Thoracic aorta (tissue), 2 donors: ENCODE measurements at places on chromosomes 2 and 18.

- DNase-seq: no peak
These were observed 34.5 kb downstream of the STK39 start for GRCh38 chr2:168212866-168213265.

DNA sequence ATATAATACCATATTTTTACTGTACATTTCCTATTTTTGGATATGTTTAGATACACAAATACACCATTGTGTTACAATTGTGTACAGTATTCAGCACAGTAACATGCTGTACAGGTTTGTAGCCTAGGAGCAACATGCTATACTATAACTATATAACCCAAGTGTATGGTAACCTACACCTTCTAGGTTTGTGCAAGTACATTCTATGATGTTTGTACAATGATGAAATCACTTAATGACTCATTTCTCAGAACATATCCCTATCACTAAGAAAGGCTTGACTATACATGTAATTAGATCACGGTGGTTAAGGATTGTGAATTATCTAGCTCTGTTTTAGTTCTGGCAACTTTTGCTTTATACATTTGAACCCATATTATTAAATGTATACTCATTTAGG lies 31.3 kb downstream of the NPHP1 start:
- no peak for DNase-seq

DNA sequence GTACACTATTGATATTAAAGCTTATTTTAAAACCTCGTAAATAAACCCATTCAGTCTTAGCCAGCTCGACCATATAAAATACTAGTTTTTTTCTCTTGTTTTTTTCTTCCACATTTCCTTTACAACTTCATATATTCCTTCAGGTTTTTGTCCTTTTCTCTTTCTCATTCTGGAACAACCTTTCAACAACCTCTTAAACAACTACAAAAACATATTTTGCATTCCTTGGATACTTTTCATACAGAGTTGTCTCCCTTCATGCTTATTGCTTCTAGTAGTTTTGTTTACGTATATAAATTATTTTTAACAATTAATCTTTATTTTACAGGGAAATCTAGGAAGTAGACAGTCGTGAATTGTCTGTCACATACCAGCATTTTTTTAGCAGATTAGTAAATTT lies 41.2 kb downstream of the COMMD1 start:
- no peak for DNase-seq

DNA sequence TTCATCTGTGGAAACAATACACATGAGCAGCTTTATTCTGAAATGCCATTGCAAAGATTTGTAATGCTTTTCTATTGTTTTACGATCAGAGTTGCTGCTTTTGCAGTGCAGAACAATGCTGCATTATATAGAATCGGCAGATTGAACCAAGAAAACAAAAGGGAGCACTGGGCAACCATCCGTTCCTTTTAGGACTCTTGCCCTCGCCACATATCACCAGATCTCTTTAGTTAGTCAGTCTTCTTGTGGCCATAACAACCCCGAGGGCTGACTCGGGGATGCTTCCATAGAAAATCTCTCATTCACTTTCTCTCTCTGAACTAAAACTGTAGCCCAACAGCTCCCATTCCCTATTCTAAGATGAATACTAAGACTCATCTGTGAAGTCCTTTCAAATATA lies 340.4 kb downstream of the NRXN1 start:
- DNase-seq: no peak

DNA sequence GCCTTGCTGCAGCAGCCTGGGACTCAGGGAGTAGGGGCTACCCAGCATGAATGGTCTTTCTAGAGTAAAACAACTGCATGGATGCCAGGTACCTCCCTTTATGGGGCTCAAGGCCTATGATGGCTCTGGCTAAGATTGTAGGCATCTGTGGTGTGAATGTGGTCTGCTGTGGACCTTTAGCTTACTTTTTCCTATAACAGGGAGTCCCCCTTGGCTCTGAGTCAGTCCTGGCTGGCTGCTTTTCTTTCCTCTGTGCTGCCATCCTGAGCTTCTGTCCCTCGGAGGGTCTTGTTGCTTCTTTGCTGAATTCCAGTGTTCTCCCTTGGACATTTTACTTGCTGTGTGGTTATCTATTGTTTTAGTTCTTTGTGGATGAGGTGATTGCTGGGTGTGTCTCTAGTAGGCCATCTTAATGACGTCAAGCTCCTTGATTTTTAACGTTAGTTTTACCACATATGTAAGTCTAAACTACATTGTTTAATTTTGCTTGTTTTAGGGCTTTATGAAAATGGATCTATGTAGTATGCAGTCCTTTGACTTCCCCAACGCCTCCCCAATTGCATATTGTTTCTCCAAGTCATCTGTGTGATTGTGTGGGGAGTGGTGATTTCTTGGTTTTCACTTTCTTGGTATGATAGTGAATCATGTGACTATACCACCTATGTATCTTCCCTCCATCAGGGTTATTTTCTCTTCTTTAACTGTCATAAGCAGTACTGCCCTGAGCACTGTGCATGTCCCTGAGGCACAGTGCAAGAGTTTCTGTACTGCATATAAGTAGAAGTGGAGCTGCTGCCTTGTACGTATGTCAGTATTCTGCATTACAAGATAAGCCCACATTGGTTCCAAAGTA lies 92.4 kb downstream of the NCK2 start:
- DNase-seq: no peak

DNA sequence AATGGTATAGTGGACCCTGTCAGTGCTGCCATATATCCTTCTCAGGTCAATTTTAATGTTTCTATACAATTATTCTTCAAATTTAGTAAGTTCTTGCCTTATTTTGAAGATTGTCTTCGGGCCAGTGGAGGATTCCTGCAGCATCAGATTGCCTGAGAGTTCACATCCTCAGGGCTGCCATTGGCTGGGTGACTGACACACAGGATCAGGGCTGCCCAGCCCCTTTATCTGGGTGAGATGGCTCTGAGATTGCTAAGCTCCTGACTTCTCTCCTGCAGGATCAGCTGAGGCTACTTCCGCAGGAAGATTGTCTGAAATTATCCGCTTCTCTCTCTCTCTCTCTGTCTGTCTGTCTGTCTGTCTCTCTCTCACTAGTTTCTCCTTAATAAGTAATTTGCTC lies 567.4 kb downstream of the TSN start:
- no peak for DNase-seq

GRCh38 chr2:127961729-127962128 lies 66.1 kb downstream of the SAP130 start:
- DNase-seq: no peak

DNA sequence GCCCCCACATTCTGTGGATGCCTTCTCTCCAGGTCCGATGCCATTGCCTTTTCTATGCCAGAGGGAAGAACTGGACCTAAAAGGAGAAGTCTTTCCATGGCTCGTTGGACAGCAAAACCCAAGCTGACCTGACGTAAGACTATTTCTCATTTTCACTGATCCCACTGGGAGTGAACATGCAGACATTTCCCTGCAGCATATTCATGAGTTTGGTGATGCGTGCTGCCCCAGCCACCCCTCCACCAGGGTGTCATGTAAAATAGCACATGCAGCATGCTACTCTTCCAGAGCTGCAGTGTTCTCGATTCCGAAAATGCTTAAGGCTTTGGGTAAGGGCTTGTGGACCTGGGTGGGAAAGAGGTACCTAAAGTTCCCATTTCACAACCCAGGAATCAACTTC lies 221.2 kb downstream of the UXS1 start:
- no peak for DNase-seq

DNA sequence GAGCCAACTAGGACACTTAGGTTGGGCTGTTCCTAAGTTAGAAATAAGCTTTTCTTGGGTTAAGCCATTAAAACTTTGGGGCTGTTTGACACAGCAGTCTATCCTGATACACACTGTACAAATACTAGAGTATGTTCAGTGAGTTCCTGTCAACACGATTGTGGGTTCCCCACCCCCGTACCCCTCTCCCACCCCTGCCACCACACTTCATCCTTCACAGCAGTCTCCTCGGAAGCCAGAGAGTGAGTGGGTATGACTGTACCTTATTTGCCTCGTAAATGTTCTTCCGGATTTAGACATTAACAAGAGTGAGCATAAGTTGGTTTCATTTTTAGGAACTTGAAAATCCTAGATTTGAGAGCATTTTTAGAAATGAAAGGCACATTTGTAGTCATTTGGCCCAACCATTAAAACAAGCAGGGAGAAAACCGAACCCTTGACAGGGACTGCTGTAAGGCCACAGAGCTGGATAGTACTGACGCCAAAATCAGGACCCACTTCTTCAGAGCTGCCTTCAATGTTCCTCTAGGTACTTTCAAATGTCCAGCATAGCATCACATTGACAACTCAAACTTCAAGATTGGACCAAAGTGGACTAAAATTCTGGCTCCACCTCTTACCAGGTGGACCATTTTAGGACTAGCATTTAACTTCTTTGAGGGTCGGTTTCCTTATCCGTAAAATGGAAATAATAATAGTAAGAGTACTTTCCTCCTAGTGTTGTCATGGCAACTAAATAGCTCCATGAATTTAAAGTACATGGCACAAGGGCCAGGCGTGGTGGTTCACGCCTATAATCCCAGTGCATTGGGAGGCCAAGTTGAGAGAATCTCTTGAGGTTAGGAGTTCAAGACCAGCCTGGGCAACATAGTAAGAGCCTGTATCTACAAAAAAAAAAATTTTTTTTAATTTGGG lies 166.3 kb upstream of the SERTAD2 start:
- no peak for DNase-seq

DNA sequence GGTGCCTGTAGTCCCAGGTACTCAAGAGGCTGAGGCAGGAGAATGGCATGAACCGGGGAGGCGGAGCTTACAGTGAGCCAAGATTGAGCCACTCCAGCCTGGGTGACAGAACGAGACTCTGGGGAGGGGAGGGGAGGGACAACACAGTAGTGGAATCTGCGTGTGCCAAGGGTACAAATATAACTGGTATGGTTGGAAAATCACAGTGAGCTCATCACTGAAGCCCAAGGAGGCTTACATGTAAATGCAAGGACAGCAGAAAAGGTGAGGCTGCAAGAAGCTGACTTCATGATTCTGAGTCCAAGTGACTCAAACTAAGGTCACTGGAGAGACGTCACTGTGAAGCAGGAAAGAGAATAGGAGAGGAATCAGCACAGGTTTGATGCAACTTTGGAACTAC lies 9.2 kb downstream of the SEPTIN10 start:
- DNase-seq: no peak

GRCh38 chr2:12486205-12487118 lies 230.3 kb upstream of the TRIB2 start:
- DNase-seq: no peak

DNA sequence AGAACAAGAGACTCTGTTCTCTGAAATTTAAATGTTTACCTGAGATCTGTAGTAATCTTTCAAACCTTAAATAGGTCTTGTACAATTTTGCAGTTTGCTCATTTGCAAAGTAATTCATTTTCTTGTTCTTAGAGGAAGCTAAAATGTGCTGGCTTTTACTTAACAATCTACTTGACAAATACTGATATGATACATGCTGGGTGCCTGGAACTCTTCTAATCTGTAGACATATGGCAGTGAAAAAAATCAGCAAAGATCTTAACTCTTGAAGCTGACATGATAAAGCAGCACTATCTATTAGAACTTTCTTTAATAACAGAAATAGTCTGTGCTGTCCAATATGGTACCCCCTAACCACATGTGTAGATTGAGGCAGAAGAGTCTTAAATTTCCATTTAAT lies 1352.8 kb upstream of the SLC39A10 start:
- no peak for DNase-seq

DNA sequence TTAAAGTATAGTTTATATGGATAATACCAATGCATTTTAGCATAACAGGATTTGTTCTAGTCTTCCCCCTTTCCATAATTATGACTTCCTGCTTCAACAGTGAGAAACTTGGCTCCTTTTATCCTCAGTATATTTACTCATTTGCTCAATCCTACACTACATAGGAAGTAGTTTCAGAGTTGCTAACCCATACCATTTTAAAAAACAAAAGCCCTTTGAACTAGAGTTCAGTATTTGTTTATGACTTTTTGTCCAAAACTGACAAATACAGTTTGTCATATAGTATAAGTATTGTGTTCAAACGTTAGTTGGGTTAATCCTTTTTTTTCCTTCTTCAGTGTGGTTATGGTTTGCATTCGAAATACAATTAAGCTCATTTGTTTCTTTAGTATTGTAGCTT lies 5.9 kb upstream of the DNAJC27 start:
- no peak for DNase-seq

DNA sequence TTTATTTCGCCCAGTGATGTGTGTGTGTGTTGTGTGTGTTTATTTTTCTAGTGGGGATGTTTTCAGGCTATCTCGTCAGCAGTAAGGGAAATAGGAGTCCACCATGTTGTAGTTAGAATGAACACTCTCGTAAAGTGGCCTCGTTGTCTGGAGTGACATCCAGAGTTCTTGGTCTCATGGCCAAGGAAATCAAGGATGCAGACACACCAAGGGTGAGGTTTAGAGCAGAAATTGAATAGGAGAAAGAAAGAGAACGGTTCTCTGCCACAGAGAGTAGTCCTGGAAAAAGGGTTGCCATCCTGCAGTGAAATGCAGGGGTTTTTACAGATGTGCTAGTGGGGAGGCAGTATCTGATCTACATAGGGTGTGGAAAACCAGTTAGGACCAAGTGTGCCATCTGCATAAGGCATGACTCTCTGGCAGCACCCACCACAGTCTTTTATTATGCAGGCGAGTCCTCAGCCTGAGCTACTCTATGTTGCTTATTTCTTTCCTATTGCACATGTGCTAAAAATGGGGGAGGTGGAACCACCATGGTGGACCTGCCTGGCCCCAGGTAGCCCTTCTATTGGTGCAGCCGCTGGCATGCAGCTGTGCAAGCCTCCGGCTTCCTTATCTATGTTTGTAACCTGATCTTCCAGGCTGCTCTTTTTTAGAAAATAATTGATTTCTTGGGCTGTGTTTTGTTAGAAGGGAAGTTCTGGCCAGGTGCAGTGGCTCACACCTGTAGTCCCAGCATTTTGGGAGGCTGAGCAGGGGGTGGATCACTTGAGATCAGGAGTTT lies 23.2 kb downstream of the RALB start:
- DNase-seq: no peak

DNA sequence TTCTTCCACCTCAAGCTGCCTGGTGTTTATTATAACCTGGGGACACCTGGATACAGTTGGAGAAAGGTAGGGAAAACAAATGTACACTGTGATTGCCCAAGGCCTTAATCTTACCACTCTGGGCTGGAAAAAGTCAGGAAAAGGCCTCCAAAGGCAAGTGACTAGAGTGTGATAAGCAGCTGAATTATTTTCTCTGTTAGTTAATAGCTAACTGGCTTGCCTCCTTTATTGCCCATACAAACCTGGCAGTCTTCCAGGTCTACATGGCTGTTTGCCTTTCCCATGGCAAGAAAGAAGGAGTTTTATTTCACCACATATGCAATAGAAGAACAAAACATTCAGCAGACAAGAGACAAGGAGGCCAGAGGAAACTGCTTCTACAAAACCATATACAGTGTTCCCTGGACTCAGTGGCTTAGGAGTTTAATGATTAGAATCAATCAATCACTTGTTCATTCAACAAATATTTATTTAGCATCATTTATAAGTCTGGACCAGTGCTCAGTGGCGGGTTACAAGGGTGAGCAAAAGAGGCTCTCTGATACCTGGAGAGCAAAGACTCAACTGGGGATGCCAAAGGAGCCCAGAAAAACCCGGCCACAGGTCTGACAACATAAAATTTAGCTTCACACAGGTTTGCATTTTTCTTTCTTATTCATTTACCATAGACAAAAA lies 27.5 kb upstream of the SUCLG1 start:
- no peak for DNase-seq
